NCI-H82 (cell line): ENCODE measurements at places on chromosomes 4 and X.

DNA sequence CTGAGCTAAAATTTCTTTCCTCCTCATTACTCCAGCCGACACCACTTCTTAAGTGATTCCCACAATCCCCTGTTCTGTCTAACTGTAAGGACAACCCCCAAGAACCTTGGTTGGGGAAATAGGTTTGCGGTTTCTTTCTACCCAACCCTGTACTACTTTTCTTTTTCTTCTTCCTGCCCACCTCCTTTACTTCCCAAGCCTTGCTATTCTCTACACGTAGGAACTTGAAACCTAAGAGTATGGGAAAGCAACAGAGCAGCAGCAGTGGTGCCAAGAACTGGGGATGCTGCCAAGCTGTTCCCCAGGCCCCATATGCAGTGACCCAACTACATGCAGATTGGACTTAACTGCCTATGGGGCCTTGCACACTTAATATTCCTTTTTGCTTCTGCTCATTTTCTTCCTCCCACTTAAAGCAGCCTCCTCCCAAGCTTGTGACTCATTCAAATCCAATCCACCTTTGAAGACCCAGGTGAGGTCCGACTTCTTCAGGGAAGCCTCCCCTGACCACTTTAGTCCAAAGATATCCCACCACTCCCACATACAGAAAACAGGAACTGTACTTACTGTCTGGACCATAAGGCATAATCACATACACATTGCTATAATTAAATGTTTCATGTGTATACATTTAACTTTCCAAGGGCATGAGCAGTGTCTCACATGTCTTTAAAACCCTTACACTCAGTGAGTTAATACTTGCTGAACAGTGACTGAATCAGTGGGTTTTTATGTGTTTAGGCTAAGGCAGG lies 1.7 kb downstream of the FAM120C start:
- peak; percentile 27 for DNase-seq

- no peak for DNase-seq
Measured at GRCh38 chrX:47390780-47391179, 20.4 kb downstream of the ZNF157 start.

DNA sequence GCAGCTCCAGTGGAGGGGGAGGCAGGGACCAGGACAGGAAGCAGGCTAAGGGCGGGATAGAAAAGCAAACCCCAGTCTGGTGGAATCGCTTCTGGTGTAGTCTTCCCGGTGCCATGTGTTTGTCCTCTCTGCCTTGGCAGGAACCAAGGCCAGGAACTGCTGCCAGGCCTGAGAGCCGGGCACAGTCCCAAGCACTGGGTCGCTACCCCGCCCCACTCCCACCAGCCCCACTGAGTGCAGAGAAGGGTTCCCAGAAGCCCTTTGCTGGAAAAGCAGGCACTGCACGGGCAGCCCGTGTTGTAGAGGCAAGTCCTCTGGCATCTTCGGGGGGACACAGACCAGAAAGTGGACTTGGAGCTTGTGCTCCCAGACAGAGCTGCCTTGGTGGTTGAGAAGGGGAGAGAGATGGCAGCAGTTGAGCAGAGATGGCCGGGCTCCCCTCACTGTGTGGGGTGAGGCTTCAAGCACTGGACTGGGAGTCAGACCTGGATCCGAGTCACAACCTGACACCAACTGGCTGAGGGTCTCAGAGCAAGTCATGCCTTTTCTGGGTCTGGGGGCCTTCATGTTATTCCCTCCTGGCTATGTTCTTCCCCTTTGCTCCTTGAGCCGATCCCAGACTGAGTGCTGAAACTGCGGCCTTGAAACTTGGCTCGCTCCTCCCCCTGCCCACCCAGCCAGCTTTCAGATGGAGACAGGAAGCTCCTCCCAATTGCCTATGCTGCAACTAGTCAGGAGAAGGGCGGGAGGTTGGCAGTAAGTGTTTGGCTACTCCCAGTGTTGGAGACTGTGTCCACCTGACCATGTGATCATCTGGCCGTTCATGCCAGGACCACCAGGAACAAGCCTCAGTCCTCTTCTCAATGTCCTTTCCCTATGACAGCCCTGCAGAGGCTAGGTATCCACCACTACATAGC lies 59.7 kb upstream of the MTM1 start:
- no peak for DNase-seq

DNA sequence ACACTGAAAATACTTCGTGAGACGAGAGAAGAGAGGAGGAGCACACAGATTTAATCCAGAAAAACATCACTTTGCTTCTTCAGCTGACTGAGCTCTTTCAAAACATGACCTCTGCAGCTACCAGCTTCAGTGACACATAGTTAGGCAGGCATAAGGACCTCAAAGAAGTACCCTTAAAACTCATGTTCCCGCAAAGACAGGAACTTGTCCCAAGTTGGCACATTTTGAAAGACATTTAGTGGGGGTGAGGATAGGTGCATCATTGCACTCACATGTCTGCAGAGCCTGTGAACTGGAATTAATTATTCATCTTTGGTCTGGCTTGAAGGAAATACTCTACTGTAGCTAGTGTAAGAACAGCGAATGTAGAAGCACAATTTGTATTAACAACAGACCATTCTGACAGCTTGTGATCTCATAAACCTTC lies 221.8 kb downstream of the MGST2 start:
- no peak for DNase-seq

- peak; percentile 5 for DNase-seq
Measured at GRCh38 chr4:153112041-153112441, 92.2 kb upstream of the TRIM2 start.

GRCh38 chr4:141179474-141180373 lies 41.0 kb upstream of the ZNF330 start:
- peak; percentile 39 for DNase-seq

- peak; percentile 80 for DNase-seq
Measured at GRCh38 chrX:107477406-107477805, 28.0 kb downstream of the FRMPD3 start.

DNA sequence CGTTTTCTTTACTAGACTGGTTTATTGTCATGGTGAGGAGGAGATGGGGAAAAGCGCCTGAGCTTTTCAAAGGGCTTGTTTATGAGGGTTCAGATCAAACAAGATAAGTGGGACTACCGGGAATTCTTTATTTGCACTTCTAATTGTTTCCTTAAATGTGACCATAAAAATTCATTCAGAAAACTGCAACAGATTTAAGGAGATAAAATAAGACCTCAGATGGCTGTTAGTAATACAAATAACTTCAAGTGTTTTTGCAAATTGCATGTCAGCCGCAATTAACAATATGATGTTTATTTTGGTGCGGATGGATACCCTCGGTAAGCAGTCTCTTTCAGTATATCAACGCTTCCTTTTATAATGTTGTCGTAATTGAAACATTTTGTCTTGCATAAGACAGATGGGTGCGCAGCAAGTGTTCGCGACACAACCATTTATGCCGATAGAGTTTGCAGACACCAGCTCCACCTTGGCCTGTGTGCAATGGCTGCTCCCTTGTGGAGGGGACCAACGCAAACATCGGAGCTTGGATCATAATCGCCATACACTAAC lies 151.0 kb downstream of the C4orf33 start:
- DNase-seq: no peak

GRCh38 chr4:97923096-97923495 lies 220.2 kb downstream of the STPG2 start:
- DNase-seq: no peak

- DNase-seq: no peak
Measured at GRCh38 chr4:13047591-13047990, 436.5 kb downstream of the RAB28 start.

GRCh38 chr4:81173213-81173612 lies 41.8 kb downstream of the PRKG2 start:
- no peak for DNase-seq

- no peak for DNase-seq
Measured at GRCh38 chr4:59748433-59748832, 1451.7 kb upstream of the ADGRL3 start.

GRCh38 chrX:119573840-119574393 lies 446 bp upstream of the UBE2A start:
- DNase-seq: peak; percentile 48

- DNase-seq: peak; percentile 3
Measured at GRCh38 chrX:121333942-121334341, 286.5 kb downstream of the GLUD2 start.

- DNase-seq: no peak
Measured at GRCh38 chr4:184262901-184263300, 45.2 kb upstream of the ENPP6 start.

GRCh38 chr4:38667085-38667893 lies 3.3 kb downstream of the KLF3 start:
- DNase-seq: peak; percentile 28

DNA sequence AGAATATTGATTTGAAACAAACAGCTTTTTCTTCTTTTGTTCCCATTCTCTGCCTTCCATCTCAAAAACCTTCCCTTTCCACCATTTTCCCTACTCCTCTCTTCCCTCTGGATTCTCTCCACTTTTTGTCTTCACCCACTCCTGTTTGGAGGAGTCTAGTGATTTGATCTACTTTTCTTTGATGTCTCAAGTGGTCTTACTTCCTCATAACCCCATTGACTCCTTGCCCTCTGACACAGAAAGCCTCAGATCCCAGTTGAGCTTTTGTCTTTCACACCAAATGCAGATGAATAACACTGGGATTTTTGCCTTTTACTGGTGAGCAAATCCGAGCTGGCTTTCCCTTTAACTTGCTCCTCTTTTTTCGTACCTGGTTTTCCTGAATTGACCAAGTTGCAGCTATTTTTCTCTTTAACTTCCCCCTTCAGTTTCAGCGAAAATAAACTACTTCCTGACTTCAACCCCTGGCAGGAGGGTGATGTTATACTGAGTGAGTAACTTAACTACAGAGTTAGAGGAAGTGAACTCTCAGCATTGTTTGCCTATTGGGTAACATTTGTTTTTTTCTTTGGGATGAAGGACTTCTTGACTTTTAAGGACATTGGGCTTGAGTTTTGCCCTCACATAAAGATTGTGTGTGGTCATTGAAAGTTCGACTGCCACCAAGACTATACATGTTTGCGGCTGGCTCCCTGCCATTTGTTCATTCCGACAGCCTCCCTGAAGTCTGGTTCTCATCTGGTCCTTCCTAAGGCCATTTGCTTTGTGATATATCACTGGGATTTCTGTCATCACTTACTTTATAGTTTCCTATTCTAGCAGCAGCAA lies 392.8 kb upstream of the NR3C2 start:
- DNase-seq: no peak

GRCh38 chr4:121697564-121697963 lies 784 bp upstream of the ANXA5 start:
- DNase-seq: peak; percentile 37

DNA sequence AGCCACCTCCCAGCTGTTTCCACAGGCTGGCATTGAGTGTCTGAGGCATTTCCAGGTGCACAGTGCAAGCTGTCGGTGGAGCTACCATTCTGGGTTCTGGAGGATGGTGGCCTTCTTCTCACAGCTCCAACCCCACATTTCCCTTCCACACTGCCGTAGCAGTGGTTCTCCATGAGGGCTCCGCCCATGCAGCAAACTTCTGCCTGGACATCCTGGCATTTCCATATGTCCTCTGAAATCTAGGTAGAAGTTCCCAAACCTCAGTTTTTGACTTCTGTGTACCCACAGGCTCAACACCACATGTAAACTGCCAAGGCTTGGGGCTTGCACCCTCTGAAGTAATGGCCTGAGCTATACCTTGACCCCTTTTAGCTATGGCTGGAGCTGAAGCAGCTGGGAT lies 10.3 kb upstream of the FRMPD4 start:
- no peak for DNase-seq

DNA sequence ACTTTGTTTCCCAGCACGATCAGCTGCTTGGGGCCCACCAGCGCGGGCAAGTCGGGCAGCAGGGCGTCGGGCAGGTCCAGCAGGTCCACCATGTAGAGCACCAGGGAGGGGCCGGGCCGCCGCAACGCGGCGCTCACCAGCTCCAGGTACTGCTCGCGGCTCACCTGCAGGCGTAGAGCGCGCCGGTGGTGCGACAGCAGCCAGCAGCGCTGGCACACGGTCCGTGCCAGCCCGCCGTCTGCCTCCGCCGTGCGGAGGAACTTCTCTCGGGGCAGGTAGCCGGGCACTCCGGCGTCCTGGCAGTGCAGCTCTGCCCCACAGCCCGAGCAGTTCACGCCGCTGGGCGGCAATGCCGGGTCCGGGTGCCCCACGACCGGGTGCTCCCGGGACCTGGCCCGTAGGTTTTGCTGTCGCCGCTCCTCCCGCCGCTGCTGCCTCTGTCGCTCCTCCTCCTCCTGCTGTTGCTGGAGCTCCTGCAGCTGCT lies 527 bp downstream of the NOA1 start:
- DNase-seq: peak; percentile 38

DNA sequence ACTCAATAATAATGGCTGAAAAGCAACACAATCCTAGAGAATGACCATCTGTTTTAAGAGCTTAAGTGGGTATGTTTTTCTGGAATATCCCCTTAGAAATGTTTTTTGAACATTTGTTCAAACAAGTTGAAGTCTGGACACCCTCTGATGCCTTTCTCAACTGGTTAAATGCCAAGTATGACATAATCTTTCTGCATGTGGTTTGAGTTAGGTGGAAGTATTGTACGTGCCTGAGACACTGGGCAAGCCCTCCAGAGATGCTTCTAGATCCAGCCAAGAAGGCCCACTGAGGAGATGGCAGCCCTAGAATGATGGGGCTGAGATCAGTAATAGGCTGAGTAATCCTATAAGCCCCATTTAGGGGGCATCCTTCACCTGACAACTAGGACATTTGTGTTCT lies 493.1 kb downstream of the MAGEE1 start:
- DNase-seq: no peak
